ENCODE measurements at places on chromosomes 13 and 19.

- peak; percentile 46 for DNase-seq
These were observed 31.5 kb downstream of the KLF5 start for GRCh38 chr13:73090116-73090822.

GRCh38 chr13:44061876-44062275 is 182.2 kb downstream of the LACC1 start:
- no peak for DNase-seq

DNA sequence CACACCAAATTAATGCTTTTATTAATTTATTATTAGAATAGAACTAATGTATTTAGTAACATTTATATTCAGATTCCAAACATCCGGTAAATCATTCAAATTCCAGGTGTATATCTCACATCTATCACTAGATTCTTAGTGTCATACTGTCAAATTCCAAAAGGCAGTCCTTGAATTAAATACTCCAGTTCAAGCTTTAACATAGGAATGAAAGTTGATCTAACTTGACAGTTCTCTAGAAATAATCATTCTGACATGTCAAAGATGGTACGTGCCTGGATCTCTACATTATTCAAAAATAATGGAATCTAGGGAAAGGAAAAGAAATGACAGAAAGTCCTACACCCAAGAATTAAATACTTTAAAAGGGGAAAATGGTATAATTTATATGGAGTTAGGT is 1161.5 kb downstream of the PCDH9 start:
- DNase-seq = no peak

GRCh38 chr19:5851302-5851701 is at the start of gene FUT3:
Gene FUT3, minus strand, starts transcription at chr19:5851449.
- DNase-seq = no peak

DNA sequence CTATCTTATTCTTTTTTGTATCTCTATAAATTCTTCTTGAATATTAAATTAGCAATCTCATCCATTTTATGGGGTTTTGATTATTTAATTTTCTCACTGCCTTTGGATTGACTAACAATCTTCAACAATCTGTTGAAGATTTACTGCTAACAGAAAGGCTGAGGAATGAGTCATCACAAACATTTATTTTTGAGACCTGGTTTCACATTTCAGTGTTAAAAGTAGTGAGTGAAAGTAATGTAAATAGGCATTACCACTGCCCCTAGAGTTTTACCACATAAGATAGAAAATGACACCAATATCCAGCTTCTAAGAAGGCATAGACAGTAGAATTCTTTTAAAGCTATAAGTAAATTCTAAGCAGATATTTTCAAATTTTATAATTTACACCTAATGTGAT is 472.8 kb downstream of the OLFM4 start:
- DNase-seq = no peak

DNA sequence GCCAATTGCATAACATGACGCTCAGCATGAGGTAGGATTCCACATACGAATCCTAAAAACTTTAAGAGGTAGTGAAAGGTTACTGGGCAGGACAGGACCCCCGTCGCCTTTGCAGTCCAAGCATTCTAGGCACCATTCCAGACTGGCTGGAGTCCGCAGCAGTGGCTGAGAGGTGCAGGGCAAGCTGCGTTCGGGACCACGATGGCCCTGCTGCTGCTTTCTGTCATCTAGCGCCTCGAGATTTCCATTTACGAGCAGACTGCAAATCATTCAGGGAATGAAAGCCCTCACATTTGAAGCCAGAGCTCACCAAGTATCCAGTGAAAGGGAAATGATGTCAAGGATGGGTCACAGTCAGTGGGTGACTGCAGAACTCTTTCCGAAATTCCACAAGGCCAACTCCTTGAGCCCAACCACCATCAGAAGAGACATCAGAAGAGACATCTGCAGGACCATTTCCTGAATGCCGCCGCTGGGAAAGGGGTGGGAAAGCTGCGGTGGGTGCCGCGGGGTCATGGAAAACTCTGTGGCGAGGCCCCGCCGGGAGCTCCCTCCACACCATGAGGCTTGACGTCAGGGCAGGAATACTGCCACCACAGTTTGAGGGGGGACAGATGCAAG is 88.3 kb downstream of the COL4A1 start:
- no peak for DNase-seq

DNA sequence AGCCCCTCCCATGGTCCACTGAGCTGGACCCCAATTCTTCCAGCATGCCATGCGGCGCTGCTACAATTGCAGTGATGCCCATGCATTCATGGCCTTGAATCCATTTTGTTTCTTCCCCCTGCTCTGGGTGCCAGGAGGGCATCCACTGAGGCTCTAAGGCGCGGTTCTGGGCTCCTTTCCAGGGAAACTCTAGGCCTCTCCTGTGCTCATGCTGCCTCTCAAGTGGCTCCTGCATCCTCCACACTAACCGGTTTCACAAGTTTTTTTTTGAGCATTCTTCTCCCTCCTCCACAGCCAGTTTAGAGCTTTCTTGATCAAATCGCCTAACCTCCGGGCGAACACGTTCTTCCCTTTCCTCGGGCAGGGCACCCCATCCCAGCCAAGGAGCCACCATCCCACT is 69.1 kb upstream of the FLT1 start:
- DNase-seq = no peak

- DNase-seq = no peak
These were observed 372.1 kb downstream of the LIG4 start for GRCh38 chr13:107843281-107843680.

- no peak for DNase-seq
These were observed 68.1 kb downstream of the ERCC5 start for GRCh38 chr13:102913914-102914313.

DNA sequence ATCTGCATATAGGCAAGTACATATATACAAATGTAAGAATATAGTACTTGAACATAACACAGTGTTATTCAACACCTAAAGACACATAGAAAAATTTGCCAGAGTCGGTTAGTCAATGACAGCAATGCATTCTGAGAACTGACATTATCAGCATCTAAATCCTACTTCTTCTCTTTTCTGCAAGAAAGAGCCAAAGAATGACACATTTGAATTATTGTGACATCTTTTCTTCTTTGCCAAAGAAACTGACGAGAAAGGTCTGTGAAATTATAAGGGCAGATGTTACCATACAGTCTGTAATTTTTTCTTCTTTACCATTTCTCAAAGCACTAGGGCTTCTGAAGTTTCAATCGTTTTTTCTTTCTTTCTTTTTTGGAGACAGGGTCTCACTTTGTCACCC is 350.9 kb upstream of the NBEA start:
- DNase-seq = no peak

DNA sequence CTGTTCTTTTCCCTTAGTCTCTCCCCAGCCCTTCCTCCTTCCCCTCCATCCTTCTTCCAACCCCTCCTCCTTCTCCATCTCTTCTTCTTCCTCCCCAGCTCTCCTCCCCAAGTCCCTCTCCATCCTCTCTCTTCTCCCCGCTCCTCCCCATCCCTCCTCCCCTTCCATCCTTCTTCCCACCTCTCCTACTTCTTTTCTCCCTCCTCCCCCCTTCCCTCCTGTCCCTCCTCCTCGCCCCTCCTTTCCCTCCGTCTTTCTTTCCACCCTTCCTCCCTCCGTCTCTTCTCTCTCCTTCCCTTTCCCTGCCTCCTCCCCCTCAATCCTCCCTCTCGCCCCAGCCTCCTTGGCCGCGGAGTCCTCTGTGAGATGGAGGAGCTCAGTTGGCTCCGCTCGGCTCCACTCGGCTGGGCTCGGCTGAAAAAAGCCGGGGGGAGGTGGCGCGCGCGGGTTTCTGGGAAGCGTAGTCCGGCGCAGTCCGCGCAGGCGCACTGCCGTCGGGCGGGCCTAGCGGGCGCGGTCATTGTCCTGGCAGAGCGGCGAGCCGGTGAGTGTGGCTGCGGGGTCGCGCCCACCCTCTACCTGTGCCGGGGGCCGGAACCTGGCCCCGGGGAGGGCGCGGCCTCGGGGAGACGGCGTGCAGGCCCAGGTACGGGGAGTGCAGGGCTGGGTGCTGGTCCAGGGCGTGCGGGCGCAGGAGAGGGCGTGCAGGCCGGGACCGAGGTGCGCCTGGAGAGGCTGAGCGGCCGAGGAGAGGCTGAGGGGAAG is at the start of gene ZNF71:
Gene ZNF71 (plus strand): TSS at position 520 of the 765 bp plus-strand sequence. CDS start 6,257 bp downstream, outside the sequence.
- peak; percentile 34 for DNase-seq

DNA sequence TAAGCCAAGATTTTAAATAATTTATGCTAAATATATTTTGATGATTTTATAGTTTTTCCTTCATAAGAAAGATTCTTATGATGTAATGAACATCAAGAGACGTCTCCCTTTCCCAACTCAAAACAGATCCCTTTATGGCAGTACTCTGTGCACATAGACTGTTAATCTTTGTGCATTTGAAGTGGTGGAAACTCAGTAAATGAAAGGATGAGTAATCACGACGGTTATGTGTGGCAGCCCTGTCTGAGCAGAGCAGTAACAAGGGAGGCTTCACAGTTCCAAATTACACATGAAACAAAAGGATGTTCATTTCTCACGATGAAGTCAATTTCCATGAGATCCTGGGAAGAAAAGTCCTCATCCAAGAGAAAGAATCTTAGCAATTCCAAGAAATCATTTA is 498.1 kb downstream of the KLF5 start:
- no peak for DNase-seq

GRCh38 chr13:33349986-33350826 is 64.7 kb upstream of the STARD13 start:
- no peak for DNase-seq

- DNase-seq = no peak
These were observed 941 bp downstream of the MYPOP start for GRCh38 chr19:45901432-45901911.

GRCh38 chr19:11142528-11143171 is 12.9 kb downstream of the SPC24 start:
- peak; percentile 73 for DNase-seq

DNA sequence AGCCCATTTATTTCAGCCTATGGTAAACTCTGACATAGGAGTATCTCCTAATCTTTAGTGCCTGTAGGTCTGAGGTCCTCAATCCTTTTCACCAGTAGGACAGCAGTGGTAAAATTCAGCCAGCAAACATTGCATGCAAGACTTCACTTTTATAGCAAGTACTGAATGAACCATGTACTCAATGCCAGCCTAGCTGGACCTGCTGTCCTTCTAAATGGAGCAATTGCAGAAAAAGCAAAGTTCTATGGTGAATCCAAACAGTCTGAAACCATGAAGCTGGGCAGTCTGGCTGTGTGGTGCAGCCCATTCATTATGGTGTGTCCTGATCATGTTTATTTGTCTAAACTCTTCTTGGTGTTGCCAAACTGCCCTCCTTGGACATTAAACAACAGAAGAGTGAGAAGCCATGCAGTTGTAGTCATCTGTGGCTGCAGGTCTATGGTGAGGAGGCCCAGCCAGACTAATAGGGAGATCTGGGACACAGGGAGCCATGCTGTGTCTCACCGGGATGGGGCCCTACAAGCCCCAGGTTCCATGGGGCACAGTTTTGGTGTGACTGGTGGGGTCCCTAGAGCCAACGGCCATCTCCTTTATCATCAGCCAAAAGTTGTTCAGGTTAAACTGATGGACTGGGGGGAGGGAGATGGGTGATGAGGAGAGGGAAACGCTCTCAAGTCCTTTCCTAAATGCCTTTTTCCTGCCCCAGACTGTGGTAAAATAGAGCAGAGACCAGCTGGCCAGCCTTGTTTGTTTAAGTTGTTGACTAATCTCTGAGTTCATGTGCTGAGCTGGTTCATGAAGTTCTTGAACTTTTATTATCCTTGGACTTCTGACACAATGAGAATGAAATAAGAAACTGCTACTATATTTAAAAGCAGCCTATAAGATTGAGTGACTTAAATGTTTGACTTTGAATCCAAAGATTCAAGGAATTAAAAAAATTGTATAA is 20.6 kb upstream of the TNFSF11 start:
- no peak for DNase-seq

- DNase-seq = no peak
These were observed 496 bp downstream of the ZNF574 start for GRCh38 chr19:42076380-42076944.

DNA sequence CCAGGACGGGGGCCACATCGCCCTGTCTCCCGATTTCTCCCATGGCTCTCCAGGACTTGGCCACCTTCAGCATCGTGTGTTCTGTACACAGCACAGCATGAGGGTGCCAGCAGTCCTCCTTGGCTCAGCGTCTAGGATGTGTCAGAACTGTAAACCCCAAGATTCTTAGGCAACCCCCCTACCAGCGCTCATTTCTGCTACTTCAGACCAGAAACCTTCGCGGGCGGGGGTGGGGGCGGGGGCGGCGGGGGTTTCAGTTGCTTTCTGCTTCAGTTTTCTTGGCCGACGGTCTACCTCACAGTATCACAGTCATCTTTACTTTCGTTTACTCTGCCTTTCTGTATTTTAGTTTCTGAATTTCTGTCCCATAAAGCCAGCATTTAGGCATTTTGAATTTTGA is 82.4 kb downstream of the GGACT start:
- no peak for DNase-seq

DNA sequence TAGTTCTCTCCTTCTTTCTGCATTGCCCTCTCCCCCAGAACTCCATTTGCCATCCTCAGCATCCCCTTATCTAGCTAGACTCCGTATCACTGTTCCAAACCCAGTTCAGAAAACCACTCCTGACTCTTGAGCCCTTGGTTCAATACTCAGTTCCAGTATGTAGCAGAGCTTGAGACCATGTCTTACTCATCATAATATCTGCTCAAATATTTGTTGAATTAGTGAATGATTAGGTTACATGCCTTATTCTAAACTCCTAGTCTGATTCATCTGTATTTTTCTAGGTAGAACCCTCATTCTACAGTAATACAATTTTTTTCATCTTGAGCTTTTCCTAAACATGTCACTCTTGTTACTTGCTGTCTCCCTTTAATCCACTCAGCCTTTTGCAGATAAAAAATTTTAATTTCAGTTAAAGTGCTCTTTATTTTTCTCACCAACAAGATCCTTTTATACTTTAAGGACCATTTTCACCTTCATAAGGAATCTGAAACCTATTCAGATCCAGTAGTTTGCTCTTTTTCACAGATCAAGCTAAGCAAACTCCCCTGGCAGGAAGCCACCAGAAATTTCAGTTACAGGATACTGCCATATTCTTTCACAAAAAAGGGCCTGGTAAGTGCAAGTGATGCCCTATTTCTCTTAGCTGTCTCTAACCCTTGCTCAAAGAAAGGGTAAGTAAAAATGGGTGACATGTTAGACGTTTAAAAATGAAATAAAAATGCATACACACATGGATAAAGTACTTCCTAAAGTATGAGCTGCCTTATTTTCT is 23.1 kb upstream of the INTS6 start:
- no peak for DNase-seq

GRCh38 chr19:18849838-18850400 is 18.2 kb downstream of the UPF1 start:
- DNase-seq = no peak

- DNase-seq = no peak
These were observed 286.6 kb downstream of the LIG4 start for GRCh38 chr13:107928762-107929161.

DNA sequence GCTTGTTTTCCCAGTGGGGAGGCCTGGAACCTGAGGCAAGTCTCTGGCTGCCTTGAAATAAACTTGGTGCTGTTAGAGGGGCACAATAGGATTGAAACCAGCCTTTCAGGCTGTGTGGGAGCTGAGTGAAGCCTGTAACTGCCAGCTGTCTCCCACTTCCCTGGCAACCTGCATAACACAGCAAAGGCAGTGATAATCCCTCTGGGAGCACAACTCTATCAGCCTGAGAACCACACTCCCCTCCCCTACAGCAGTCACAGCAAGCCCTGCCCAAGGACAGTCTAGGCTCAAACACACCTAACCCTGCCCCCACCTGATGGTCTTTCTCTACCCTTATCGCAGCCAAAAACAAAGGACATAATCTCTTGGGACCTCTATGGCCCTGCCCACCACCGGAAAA is 683.8 kb upstream of the ATXN8OS start:
- DNase-seq = no peak
